Ascending aorta (tissue), 2 donors: ENCODE measurements at places on chromosomes 12 and 14. TPM values are rescaled to one million over a fixed set of nuclear protein-coding genes. Genes with fewer than 3 reads are reported as not detected.
A peak's percentile ranks its signal among the peaks of the same experiment; 100 is the strongest.

CNPY2 gene
- 34.6 TPM for total RNA-seq

FAM186B gene
- not detected for total RNA-seq

BATF gene
- total RNA-seq = not detected

PDE3A gene
- 33.7 TPM for total RNA-seq

SETD1B gene
- total RNA-seq = 22.7 TPM

MIPOL1 gene
- 8.6 TPM for total RNA-seq

STAC3 gene
- not detected for total RNA-seq

GRCh38 chr14:54652605-54653052 lies 85.7 kb downstream of the SAMD4A start:
- no peak for DNase-seq
- H3K4me3 ChIP-seq = peak overlapping the region; percentile 43
- H3K27ac ChIP-seq = peak overlapping the region; percentile 86

- no peaks in the 10 kb centered on the region for H3K36me3 ChIP-seq
- H3K27ac ChIP-seq = no peak overlapping the region
- H3K4me3 ChIP-seq = no peak overlapping the region
- no peak for DNase-seq
These were observed 270.8 kb upstream of the RGS6 start for GRCh38 chr14:71661441-71661840.

- H3K4me1 ChIP-seq = no peaks in the 10 kb centered on the region
- H3K27ac ChIP-seq = no peak overlapping the region
- H3K27me3 ChIP-seq = no peaks in the 10 kb centered on the region
- H3K36me3 ChIP-seq = no peaks in the 10 kb centered on the region
- no peak overlapping the region for H3K4me3 ChIP-seq
These were observed 7.5 kb downstream of the KLRG1 start for GRCh38 chr12:8996682-8997405.

DNA sequence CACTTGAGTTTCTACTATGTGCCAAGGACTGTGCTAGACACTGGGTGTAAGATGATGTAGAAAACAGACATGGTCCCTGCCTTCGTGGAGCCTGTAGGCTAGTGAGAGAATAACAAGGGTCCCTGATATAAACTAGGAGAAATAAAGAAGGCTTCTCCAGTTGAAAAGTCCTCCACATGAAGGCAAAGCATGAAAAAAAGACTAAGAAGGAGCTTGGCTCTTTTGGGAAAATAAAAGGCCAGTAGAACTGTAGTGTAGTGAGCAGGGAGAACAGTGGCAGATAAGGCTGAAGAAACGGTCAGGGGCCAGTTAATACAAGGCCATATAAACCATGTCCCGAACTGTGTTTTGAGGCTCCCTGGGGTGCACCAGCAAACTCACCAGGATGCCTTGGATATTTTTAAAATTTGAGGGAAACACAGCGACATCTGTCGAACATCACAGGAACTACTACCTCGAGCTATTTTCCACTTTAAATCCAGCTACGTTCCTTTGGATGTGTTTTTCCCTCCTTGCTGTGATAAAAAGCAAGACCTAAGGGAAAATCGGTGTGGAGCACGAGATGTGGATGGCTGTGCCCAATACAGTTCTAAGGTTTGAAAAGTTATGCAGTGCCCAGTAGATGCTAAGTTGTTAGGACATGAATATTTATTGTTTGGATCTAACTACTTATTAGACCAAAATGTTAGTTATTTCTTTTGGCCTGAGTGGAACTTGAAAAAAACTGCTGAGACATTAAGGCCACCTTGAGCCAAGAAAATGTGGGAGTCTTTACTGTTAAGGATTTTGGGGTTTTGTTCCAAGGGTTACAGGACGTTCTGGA lies 8.5 kb upstream of the CFL2 start:
- no peak overlapping the region for H3K4me3 ChIP-seq
- H3K4me1 ChIP-seq = peaks cover 3% of the 10 kb centered on the region
- H3K27ac ChIP-seq = no peak overlapping the region
- H3K27me3 ChIP-seq = no peaks in the 10 kb centered on the region
- DNase-seq = no peak
- H3K36me3 ChIP-seq = no peaks in the 10 kb centered on the region

DNA sequence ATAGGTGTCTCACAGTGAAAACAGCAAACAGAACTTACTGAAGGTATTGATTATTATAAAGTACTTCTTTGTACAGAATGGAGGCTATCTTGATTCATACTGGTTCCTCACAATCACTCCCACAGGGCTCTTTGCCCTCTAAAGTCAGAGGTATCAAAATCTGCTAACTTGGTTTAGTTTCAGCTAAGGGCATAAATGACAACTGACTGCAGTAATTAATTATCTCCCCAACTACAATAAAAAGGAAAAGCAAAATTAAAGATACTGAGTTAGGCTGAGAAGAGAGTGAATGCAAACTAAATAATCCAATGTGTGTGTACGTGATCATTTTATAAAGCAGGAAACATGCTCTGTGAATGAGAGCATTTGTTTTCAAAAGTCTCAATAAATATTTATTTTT lies 338.7 kb downstream of the ACSS3 start:
- H3K27me3 ChIP-seq = no peaks in the 10 kb centered on the region
- H3K27ac ChIP-seq = no peak overlapping the region
- H3K36me3 ChIP-seq = no peaks in the 10 kb centered on the region
- H3K4me3 ChIP-seq = no peak overlapping the region

DNA sequence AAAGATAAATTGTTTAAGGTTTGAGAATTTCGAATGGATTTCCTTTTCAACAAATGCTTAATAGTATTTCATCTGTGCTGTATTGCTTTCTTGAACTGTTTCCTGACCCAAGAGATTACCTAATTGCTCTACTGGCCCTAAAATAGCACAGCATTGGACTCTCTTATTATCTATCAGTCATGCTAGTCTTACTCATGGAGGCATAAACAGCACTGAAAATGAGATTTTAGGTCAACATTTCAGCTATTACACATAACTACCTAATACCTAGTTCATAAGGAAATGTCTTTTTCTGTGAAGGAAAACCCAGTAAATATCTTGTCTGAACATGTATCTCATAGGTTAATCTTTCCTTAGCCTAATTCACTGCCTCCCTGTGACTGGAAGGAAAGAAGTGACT lies 4.3 kb upstream of the ABCD2 start:
- no peaks in the 10 kb centered on the region for H3K36me3 ChIP-seq
- no peaks in the 10 kb centered on the region for H3K4me1 ChIP-seq
- DNase-seq = no peak

DNA sequence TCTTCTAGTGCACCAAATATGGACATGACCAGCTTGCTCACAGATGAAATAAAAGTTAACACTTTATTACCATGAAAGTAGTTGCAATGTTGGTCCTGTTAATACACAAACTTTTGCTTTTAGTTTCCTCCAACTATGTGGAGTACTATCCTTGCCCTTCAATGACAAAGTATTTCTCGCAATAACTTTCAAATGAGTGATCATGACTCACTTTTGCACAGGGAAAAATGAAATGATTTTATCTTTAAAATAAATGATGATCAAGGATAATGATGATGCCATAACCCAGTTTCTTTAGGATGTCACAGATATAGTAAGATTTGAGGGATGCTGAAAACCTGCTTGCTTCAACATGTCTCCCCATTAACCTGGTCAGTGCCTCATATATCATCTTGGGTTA lies 254.0 kb upstream of the KITLG start:
- H3K4me3 ChIP-seq = no peak overlapping the region
- H3K27me3 ChIP-seq = no peaks in the 10 kb centered on the region
- H3K4me1 ChIP-seq = no peaks in the 10 kb centered on the region
- no peak for DNase-seq

DNA sequence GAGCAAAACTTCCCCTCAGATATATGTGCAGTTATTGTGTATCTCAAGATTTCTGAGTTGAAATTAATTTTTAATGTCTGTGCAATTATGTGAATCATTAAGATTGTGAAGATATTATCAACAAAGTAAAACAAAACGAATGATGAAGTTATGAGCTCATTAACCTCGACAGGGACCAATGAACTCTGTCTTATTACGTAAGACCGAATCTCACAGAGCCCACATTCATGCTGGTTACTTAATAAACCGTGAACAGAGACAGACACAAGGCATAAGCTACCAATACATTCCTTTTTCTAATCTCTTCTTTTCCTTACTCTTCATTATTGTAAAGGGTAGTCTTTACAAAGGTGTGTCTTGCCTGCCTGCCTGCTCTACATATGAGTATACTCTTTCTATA lies 568.7 kb downstream of the RPS29 start:
- no peak for DNase-seq
- no peaks in the 10 kb centered on the region for H3K27me3 ChIP-seq
- no peaks in the 10 kb centered on the region for H3K4me1 ChIP-seq
- H3K36me3 ChIP-seq = no peaks in the 10 kb centered on the region
- no peak overlapping the region for H3K27ac ChIP-seq

GRCh38 chr14:22980672-22981089 lies 1.7 kb downstream of the AJUBA start:
- peaks cover 44% of the 10 kb centered on the region for H3K4me1 ChIP-seq
- H3K27me3 ChIP-seq = no peaks in the 10 kb centered on the region
- DNase-seq = no peak
- H3K36me3 ChIP-seq = no peaks in the 10 kb centered on the region

GRCh38 chr12:57579677-57580465 lies 11.1 kb upstream of the PIP4K2C start:
- no peaks in the 10 kb centered on the region for H3K4me1 ChIP-seq
- H3K36me3 ChIP-seq = peaks cover 15% of the 10 kb centered on the region
- no peaks in the 10 kb centered on the region for H3K27me3 ChIP-seq

DNA sequence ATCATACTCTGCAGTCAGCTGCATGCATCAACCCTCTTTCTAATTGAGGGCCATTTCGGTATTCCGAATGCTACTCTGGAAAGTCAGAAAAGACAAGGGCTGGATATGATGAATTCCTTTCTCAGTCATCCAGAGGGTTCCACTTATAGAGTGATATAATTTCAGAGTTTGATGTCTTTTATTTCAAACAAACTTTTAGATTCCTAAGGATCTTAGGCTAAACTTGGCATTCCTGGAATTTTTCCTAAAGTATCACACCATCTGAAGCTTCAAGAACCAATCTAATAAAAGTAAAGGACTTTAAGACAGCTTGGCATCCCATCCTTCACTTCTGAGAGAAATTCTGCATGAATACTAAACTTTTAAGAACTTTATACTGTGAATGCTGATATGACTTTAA lies 69.3 kb upstream of the KCNJ8 start:
- no peaks in the 10 kb centered on the region for H3K27me3 ChIP-seq
- no peaks in the 10 kb centered on the region for H3K4me1 ChIP-seq
- DNase-seq = no peak
- no peak overlapping the region for H3K27ac ChIP-seq

DNA sequence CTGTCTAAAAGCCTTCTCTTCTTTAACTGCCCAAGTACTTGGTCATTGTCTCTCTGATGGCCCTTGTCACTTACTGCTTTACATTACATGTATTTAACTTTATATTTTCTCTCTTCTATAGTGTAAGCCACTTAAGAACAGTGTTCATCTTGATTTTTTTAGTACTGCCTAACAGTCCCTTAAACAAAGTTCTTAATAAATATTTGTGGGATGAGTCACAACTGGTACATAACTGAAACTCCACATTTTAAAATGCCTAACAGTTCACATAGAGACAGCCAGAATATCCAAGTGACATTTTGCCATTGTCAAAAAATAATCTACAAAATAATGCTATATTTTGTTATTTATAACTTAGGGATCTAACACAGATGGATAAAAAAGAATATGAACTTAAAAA lies 146.6 kb downstream of the STXBP6 start:
- no peaks in the 10 kb centered on the region for H3K36me3 ChIP-seq
- H3K4me1 ChIP-seq = no peaks in the 10 kb centered on the region
- DNase-seq = no peak

DNA sequence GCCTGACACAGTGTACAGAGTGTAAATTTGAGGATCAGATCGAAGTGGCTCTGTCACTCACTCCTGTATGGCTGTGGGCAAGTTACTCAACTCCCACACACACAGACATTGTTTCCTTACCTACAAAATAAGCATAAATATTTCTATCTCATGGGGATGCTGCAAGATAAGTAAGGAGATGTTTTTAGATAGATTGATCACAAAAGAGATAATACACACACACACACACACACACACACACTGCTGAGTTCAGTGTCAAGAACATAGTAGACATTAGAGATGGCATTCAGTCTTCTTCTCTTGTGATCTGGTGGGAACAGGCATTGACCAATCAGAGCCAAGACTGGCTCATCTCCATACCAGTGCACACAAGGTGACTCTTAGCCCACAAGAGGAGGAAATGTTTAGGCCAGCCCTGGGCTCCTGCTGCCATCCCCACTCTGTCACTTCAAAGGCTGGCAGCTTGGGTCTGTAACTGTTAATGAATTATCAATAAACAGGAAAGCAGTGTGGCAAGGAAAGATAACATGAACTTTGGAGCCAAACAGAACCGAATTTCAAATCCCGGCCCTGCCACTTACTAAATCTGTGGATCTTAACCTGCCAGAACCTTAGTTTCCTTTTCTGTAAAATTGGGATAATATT lies 3.4 kb upstream of the RNASE8 start:
- DNase-seq = no peak
- H3K27ac ChIP-seq = no peak overlapping the region
- H3K27me3 ChIP-seq = no peaks in the 10 kb centered on the region
- no peak overlapping the region for H3K4me3 ChIP-seq
- no peaks in the 10 kb centered on the region for H3K36me3 ChIP-seq
- no peaks in the 10 kb centered on the region for H3K4me1 ChIP-seq

GRCh38 chr12:31724557-31724956 lies 4.3 kb downstream of the AMN1 start:
- no peak overlapping the region for H3K4me3 ChIP-seq
- no peaks in the 10 kb centered on the region for H3K4me1 ChIP-seq
- no peak overlapping the region for H3K27ac ChIP-seq
- DNase-seq = no peak

DNA sequence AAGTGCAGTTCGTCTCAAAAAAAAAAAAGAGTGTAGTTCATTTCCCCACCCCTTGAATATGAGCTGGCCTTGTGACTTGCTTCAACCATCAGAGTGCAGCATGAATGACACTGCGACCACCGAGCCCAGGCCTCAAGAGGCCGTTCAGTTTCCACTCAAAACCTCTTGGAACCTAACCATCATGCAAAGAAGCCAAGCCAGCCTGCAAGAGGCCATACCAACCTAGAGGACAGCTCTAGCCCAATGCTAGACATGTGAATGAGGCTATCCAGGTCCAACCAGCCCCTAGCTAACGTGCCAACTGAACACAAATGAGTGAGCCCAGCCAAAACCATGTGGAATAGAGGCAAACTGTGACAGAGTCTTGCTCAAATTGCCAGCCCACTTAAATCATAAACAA lies 29.7 kb downstream of the R3HDM2 start:
- no peak overlapping the region for H3K4me3 ChIP-seq
- no peak overlapping the region for H3K27ac ChIP-seq
- H3K27me3 ChIP-seq = no peaks in the 10 kb centered on the region
- no peak for DNase-seq

- H3K4me3 ChIP-seq = no peak overlapping the region
- H3K27me3 ChIP-seq = no peaks in the 10 kb centered on the region
- no peaks in the 10 kb centered on the region for H3K36me3 ChIP-seq
These were observed 618.5 kb downstream of the NRXN3 start for GRCh38 chr14:78788467-78789360.

- H3K4me1 ChIP-seq = no peaks in the 10 kb centered on the region
- no peak overlapping the region for H3K4me3 ChIP-seq
- H3K36me3 ChIP-seq = no peaks in the 10 kb centered on the region
- no peak overlapping the region for H3K27ac ChIP-seq
- no peak for DNase-seq
These were observed 5.5 kb downstream of the TMEM63C start for GRCh38 chr14:77186911-77187648.
